Fibroblast of skin of back (primary cell): ENCODE measurements at places on chromosomes 16 and 17.

DNA sequence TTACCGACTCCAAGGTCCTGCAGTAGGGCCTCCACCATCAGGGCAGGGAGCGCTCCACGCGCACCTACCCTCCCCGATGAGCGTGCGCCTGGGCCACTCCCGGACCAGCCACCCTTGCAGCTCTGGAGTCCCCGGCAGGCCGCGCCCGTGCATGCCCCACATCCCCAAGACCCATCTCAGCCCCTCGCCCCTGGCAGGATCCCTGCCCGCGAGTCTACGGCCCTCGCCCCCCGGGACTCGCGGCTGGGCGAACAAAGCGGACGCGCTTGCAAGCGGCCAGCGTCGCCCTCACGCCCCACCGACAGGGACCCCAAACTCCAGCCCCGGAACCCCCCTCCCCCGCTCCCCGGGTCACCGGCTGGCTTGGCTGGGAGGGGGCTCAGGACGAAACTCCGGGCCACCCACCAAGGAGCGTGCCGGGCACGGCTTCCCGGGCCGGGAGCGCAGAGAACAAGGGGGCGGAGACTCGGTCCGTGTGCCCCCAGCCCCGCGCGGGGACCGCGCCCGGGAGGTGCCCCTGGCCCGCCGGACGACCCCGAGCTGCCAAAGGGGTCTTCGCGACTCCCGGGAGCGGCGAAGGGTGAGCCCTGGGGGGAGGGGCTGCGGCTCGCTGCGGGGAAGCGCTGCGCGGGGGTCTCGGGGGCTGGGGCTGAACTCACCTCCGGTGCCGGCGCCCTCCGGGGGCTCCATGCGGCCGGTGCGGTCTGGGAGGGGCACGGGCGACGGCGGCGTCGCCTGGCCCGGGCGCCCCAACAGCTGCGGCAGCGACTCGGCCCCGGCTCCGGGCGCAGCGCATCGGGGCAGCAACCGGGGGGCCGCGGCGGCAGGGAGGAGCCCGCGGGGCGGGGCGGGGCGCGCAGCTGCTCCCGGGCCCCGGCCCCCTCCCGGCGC, at the start of gene DBNDD1:
Gene DBNDD1, minus strand, starts transcription at position 805 of the 891 bp plus-strand sequence. Its CDS starts 115 bp downstream, at position 690.
- DNase-seq, result no peak

DNA sequence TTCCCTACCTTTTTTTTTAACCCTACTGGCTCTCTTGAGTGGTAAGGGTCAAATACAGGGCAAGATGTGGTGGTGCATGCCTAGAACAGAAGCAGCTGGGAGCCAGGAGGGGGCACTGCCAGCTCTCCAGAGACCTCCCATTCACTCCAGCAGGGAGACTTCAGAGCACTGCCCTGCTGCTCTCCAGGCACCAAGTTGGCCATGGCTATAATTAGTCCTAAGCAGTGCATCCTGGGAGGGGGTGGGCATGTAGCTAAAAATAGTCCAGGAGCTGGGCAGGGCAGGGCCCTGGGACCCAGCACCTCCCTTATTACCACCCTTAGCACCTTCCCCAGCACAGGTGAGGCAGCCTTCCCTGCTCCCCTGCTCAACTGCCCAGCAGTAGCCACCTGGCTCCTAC, 3.5 kb downstream of the CORO6 start:
- peak; percentile 68 for DNase-seq

DNA sequence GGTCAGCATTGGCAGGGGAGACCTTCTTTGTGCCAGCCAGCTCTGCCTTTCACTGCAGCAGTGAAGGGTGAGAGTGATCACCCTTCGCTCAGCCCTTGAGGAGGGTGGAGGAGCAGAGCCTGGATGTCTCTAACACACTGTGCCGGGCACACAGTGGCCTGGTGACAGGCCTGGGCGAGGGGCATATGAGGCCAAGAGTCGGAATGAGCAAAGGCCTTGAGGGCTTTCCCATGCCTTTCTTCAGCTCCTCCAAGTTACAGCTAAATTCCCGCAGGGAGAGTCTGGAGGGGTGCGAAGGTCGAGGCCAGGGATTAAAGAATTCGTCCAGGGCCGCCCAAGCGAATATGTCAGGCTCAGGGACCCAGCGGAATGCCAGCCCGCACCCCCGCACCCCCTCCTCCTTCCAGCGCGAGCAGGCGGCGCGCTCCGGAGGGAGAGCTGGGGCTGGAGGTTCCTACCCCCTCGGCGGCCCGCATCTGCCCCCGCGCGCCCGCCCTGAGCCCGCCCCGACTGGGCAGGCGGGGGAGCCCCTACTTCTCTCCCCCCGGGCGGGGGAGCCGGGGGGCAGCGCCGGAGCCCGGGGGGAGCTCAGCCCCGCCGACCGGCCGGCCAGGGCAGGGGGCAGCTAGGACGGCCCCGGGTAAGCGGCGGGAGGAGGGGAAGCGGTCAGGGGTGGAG, at the start of gene RASL10B:
Gene RASL10B, plus strand, starts transcription at position 401 of the 678 bp plus-strand sequence. CDS start 3,546 bp downstream, outside the sequence.
- DNase-seq, result peak; percentile 32

DNA sequence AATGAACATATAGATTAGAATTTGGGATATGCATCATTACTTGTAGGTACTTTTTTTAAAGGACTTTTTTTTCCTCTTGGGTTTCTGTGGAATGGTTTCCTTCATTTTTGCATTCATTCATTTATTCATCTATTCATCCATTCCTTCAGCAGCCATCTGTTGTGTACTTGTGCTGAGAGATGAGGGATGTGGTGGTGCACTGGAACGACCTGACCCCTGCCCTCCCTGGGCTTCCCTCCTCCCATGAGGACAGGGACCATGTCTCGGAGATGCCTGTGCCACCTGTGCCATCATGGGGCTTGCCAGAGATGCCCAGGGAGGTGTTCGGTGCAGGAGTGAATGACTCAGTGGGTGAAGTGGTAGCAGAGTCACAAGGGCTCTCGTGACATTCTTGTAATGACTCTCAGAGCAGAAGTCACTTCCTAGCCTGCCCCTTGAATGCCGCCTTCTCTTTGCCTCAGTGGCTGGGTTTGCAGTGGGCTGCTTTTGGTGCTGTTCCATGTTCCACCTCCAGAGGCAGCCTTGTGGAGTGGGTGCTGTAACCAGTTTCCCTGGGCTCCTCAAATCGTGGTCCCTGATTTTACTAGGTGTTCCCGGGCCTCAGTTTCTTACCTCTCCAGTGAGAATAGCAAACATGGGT, 43.9 kb downstream of the CLEC16A start:
- no peak for DNase-seq

GRCh38 chr17:13544292-13544691, 57.4 kb downstream of the HS3ST3A1 start:
- peak; percentile 94 for DNase-seq

- no peak for DNase-seq
These were observed 47.0 kb downstream of the COTL1 start for GRCh38 chr16:84570739-84571403.

GRCh38 chr16:64545768-64546167, 576.1 kb downstream of the CDH11 start:
- peak; percentile 4 for DNase-seq

DNA sequence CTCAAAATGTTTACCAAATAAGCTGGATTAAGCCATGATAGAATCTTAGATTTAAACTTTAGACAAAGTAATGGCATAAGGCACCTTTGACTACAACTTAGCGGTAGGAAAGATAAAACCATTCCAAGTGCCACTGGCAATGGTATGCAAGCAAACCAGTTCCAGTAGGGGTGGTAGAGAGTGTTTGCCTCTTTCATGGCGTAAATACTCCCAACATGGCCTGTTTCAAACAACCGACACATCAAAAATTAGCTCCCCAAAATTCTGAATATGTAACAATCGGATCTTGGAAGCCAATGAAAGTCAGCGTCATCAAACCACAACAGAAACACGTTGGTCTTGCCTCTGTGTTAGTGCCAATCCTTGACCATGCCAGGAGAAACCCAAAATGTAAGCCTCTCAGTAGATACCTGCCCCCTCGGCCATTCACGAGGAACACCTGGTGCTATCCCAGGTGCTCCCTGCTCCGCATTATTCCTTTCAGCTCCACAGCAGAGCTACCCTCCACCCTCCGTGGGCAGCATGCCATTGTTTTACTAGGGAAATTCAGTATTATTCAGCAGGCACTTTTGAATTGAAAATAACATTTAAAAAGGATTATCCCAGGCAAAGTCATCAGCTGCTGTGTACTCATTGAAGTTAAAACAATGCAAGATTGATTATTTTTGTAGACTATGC, 307.8 kb upstream of the CDH11 start:
- DNase-seq, result no peak

- no peak for DNase-seq
These were observed 255.9 kb downstream of the KATNIP start for GRCh38 chr16:27805828-27806351.

- DNase-seq, result peak; percentile 20
These were observed at the start of gene IKZF3 for GRCh38 chr17:39863918-39864746. TSS of gene IKZF3 (minus strand) at chr17:39864312. CDS start at chr17:39864126, 186 bp downstream.

- DNase-seq, result no peak
These were observed 339 bp downstream of the N4BP1 start for GRCh38 chr16:48609652-48610029.
